ENCODE measurements at places on chromosomes 3 and 15.

DNA sequence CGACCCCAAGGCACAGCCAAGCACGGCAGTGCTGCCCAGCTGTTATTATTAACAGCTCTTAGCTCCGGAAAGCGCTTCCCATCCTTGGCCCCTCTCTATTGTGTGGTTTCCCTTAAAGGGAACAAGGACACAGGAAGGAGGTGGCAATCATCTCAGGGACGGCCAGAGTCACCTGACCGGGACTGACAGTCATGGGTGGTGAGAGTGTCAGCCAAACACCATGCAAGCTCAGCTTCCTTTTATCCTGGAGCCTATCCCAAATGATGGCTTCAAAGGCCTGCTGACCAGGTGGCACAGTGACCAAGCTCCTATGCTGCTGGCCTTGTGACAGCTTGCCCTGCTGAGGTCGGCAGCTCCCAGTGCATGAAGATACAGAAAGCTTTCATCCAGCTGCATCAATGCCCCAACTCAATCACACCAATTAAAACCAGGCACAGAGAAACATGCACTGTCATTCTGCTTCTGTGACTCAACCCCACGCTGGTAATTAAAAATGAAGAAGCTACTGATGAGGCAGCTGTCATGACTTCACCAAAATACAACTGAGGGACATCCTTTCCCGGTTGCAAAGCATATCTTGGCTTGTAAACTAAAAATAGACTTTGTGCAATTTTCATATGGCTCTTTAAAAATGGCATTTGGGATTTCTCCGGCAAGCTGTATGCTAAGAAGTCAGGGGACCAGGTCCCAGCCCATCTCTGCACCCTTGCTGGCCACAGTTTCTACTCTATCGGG lies 34.0 kb downstream of the PCSK6 start:
- DNase-seq = peak; percentile 61

DNA sequence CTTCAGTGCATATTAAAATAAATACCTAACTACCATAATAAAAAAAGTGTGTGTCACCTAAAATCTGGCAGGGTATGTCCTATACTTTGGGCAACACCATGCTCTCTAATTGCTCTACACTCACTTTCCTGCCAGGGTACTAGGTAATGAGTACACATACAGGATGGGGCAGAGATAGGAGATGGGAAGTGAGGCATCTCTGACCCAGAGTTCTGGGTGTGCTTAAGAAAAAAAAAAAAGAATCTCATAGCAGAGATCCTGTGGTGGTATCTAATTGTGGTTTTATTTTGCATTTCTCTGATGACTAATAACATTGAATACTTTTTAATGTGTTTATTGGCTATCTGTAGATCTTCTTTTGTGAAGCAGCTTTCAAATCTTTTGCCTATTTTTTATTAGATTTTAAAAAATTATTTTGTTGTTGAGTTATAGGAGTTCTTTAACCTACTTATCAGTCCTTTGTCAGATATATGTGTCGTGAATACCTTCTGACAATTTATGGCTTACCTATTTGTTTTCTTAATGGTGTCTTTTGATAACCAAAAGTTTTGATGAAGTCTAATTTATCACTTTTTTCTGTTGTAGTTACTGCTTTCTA lies 48.0 kb downstream of the EEFSEC start:
- no peak for DNase-seq

- peak; percentile 82 for DNase-seq
These were observed 15.1 kb downstream of the CCDC33 start for GRCh38 chr15:74251131-74251811.

DNA sequence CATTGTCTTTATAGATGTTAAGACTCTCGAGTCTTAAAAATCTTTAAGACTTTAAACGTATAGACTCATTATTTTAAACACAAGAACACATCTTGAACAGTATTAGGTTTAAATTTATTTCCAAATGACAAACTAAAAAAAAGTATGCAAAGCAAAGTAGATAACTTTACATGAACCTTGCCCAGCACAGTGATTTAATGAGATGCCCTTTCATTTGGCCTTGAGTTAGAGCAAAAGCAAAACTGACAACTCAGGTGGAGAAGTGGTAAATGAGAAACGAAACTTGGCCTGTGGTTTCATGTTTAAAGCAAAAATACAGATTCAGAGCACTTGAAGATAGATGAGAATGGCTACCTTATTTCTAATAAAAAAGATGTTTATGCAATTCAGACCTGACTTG lies 8.6 kb downstream of the GPR15 start:
- DNase-seq = no peak

GRCh38 chr15:23073890-23074646 lies 34.7 kb upstream of the TUBGCP5 start:
- no peak for DNase-seq

DNA sequence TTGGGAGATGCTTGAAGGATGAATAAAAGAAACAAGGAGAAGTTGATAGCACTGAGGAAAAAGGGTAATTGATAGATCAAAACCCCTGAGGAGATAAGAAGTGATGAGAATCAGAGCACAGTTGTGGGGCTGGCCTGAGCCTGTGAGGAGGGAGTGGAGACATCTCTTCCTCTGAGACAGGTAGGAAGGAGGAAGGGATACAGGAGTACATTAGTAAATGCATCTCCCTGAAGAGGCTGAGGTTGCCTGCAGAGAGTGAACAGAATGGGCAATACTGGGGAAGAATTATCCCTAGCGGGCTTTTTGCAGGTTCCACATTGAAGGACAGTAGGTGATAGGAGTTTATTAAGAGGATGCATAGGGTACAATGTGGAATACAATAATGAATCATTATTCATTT lies 17.3 kb upstream of the SCAMP5 start:
- no peak for DNase-seq

GRCh38 chr3:44893097-44893496 lies 18.7 kb downstream of the TGM4 start:
- no peak for DNase-seq
